ENCODE measurements at places on chromosomes 7 and 10.
A peak's percentile ranks its signal among the peaks of the same experiment; 100 is the strongest.

DNA sequence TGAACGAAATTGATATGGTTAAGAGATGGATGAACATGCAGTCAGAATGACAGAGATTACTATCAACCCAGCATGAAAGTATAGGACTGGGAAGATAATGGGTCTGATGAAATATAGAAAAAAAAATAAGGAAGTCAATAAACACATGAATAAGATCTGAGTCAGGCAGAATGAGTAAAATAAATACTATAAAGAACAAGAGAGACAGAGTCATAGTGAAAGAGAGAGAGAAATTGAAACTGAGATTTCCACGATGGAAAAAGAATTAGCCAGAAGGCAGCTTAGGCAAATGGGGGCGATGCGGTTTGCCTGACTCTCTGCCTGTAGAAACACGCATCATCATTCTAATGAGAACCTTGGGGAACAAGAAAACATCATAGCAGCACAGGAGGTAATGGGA lies 26.6 kb downstream of the SEMA3D start:
- DNase-seq = peak; percentile 52

DNA sequence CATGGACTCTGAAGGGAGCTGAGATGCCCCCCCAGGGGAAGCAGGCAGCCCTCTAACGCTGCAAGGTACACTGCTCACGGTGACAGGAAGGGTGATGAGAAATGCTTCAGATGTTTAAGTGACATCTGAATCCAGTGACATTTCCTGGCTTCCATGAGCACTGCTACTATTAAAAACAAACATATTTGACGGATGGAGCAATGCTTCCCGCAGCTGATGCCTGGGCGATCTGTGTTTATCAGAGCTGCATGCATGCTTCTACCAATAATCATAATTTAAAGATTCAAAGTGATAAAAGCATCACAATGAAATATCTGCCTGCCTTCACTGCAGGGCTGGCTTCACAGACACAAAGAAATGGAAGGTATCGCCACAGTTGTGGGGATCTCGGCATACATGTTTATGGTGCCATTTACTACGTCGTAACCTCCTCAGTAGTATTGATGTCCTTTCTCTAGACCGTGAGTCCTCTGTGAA lies 66.1 kb upstream of the AOAH start:
- no peak for DNase-seq

DNA sequence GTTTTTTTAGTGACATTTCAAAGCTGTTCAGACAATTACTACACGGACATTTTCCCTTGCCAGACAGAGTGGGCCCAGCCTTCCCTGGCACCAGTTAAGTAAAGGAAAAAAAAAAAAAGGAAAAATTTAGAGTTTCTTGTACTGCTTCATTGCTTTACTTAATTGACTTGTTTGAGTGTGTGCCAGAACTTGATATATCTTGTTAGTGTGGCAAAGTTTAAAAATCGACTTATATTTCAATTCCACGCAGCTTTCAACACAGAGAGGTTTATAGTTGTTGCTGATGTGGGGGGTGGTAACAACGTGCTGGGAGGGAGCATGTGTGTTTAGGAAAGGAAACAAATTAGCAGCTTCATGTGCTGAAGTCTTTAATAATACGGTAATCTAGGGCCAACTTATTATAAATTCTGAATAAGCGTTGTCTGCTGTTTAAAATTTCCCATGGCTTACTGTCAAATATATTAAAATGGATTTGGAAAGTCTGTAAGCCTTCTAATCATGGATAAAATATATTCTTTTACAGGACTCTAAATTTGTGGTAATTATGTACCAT lies 1104.6 kb downstream of the SORCS3 start:
- DNase-seq = no peak

DNA sequence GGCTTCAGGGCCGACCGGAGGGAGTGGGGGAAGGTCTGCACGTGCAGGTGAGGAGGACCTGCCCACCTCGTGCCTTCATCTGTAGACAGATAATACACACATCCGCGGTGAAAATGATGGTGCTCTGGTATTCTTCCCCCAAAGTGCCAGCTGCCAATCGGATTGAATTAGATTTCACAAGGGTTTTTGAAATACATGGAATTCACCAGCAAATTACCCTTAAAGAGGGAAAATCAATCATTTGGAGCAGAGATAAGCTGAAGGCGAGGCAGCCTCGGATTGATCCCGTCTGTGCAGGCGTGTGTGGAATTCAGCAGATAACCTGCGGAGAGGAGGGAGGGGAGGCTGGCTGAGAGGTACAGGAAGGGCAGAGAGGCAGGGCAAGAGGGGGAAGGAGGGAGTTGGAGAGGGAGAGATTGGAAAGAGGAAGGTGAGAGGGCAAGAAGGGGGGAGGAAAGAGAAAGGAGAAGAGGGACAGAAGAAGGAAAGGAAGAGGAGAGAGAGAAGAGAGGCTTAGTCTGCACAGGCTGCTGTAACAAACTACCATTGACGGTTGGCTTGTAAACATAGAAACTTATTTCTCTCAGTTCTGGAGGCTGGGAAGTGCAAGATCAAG lies 84.2 kb downstream of the C10orf105 start:
- DNase-seq = no peak

GRCh38 chr10:115674496-115674895 lies 581.3 kb downstream of the ATRNL1 start:
- no peak for DNase-seq

DNA sequence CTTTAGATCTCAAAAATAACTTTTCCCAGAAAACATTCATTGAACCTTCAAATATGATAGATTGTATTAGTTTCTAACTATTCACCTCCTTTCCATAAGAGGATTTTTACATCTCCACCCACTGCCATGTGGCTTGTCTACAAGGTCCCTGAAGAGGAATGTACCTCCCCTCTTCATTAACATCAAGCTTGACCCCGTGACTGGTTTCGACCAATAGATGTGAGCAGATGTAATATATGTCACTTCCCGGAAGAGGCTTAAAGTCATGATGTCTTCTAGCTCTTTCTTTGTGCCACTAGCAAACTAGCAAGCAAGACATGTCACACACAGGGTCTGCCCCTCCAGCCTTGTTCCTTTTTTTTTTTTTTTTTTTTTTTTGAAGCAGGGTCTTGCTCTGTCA lies 6.9 kb downstream of the BAZ1B start:
- DNase-seq = no peak
